ENCODE measurements at places on chromosomes 13 and 19. TPM values are rescaled to one million over a fixed set of nuclear protein-coding genes. Genes with fewer than 3 reads are reported as not detected.

The CLDN10 gene
- total RNA-seq, result not detected

The LGALS4 gene
- 3.8 TPM for total RNA-seq

- H3K36me3 ChIP-seq, result no peaks in the 10 kb centered on the region
- no peak overlapping the region for H3K27ac ChIP-seq
- no peak for DNase-seq
- no peaks in the 10 kb centered on the region for H3K4me1 ChIP-seq
- no peak overlapping the region for H3K4me3 ChIP-seq
Measured at GRCh38 chr13:30985637-30986205, 53.3 kb downstream of the TEX26 start.

- no peak overlapping the region for H3K4me3 ChIP-seq
- H3K27ac ChIP-seq, result no peak overlapping the region
- H3K36me3 ChIP-seq, result no peaks in the 10 kb centered on the region
- peaks cover 3% of the 10 kb centered on the region for H3K4me1 ChIP-seq
- DNase-seq, result no peak
Measured at GRCh38 chr13:67138970-67139369, 91.2 kb downstream of the PCDH9 start.

- no peaks in the 10 kb centered on the region for H3K36me3 ChIP-seq
- H3K27ac ChIP-seq, result no peak overlapping the region
- no peaks in the 10 kb centered on the region for H3K4me1 ChIP-seq
- H3K4me3 ChIP-seq, result no peak overlapping the region
- no peak for DNase-seq
Measured at GRCh38 chr13:78977311-78977710, 318.4 kb upstream of the OBI1 start.

- H3K27ac ChIP-seq, result peak overlapping the region; percentile 93
- peak overlapping the region; percentile 93 for H3K4me3 ChIP-seq
- DNase-seq, result peak; percentile 62
- peaks cover 12% of the 10 kb centered on the region for H3K36me3 ChIP-seq
- peaks cover 5% of the 10 kb centered on the region for H3K27me3 ChIP-seq
- H3K4me1 ChIP-seq, result peaks cover 11% of the 10 kb centered on the region
Measured at GRCh38 chr19:18202778-18203407, 949 bp downstream of the RAB3A start.

DNA sequence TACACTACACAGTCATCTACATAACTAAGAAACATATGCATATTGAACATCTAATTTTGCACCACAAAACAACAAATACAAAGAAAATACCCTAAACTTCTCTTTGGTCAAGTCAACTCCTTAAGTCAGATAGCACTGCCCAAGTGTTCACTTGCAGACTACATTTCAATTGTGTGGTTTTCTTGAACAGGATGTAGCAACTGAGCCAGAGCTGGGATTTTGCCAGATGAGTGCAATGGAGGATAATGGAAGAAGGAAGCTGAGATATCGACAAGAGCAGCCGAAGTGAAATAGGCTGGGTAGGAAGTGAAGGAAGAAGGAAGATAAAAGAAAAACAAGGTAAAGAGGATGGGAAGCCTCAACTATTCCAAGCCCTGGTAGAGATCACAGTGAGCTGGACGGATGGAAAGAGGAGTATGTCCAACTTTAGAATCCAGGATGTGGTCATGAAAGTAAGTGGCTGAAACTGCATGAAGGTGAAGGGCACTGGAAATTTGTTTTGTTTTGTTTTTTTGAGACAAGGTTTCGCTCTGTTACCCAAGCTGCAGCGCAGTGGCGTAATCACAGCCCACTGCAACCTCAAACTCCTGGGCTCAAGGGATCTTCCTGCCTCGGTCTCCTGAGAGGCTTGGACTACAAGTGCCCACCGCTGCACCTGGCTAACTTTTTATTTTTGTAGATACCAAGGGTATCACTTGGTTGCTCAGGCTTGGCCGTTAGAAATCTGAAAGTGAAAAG, 15.0 kb downstream of the NUFIP1 start:
- peaks cover 4% of the 10 kb centered on the region for H3K36me3 ChIP-seq
- H3K27me3 ChIP-seq, result no peaks in the 10 kb centered on the region
- no peak for DNase-seq
- H3K4me1 ChIP-seq, result no peaks in the 10 kb centered on the region
- H3K4me3 ChIP-seq, result no peak overlapping the region

GRCh38 chr13:113231306-113232207, 22.1 kb downstream of the CUL4A start:
- no peak for DNase-seq
- H3K27ac ChIP-seq, result no peak overlapping the region
- H3K4me1 ChIP-seq, result peaks cover 2% of the 10 kb centered on the region

Data from activated naive CD8-positive, alpha-beta T cell treated with anti-CD3 and anti-CD28 coated beads, Interleukin-2, amount 10 ng/mL, durations not matched to agents 7 days and 5 days (primary cell).